MCF 10A (cell line): ENCODE measurements at places on chromosomes 5 and 9. TPM values are rescaled to one million over a fixed set of nuclear protein-coding genes. Genes with fewer than 3 reads are reported as not detected.

Gene OSMR
- total RNA-seq, result 86.1 and 89.1 TPM in 2 replicates

Gene SGCD
- 0.14 TPM in 1 of 2 replicates, not detected in the other for total RNA-seq

Gene PPIC
- total RNA-seq, result 45.3 and 65.0 TPM in 2 replicates

Gene WNT8A
- total RNA-seq, result not detected in 2 replicates

Gene PDCD1LG2
- total RNA-seq, result 1.8 and 3.2 TPM in 2 replicates

Gene MTX3
- 23.9 and 28.2 TPM in 2 replicates for total RNA-seq

Gene LCN15
- total RNA-seq, result not detected in 2 replicates

Gene MEGF10
- total RNA-seq, result not detected in 2 replicates

Gene PPP3R2
- total RNA-seq, result not detected in 2 replicates

Gene IFNA13
- total RNA-seq, result not detected in 2 replicates

Gene ADAMTS12
- total RNA-seq, result not detected in 2 replicates

Gene CBY3
- not detected in 2 replicates for total RNA-seq

Gene PCDHGB7
- total RNA-seq, result 0.75 and 1.2 TPM in 2 replicates

Gene TESK1
- 32.1 and 41.9 TPM in 2 replicates for total RNA-seq

Gene TNC
- total RNA-seq, result 49.8 and 82.4 TPM in 2 replicates

Gene KIF4B
- not detected in 2 replicates for total RNA-seq

Gene FBXO4
- 18.4 and 20.2 TPM in 2 replicates for total RNA-seq

Gene ZNF608
- total RNA-seq, result 8.4 and 10.4 TPM in 2 replicates

Gene LRRC26
- total RNA-seq, result not detected in 2 replicates

Gene SLC36A3
- total RNA-seq, result not detected in 2 replicates

Gene ARRDC3
- 35.5 and 41.6 TPM in 2 replicates for total RNA-seq

Gene SMIM33
- not detected in 2 replicates for total RNA-seq

Gene ANKRD20A1
- total RNA-seq, result 0.10 and 0.28 TPM in 2 replicates

Gene HTR4
- not detected in 2 replicates for total RNA-seq

Gene INSL6
- not detected in 2 replicates for total RNA-seq

Gene GDA
- total RNA-seq, result not detected in 2 replicates

Gene TTLL11
- 9.0 and 13.6 TPM in 2 replicates for total RNA-seq

Gene PCDHA7
- 0.40 and 0.69 TPM in 2 replicates for total RNA-seq

Gene SH3GL2
- total RNA-seq, result not detected in 2 replicates

Gene GCNT1
- 11.5 and 12.4 TPM in 2 replicates for total RNA-seq

Gene RNF183
- not detected in 2 replicates for total RNA-seq
